Cardiac ventricle fibroblast (primary cell): ENCODE measurements at places on chromosomes 4 and X. TPM values are rescaled to one million over a fixed set of nuclear protein-coding genes. Genes with fewer than 3 reads are reported as not detected.

ALPK1 gene
- 7.5 and 8.5 TPM in 2 replicates for total RNA-seq

MBTPS2 gene
- 12.1 and 13.5 TPM in 2 replicates for total RNA-seq

TMSB15C gene
- 0.73 and 2.2 TPM in 2 replicates for total RNA-seq

AR gene
- total RNA-seq: 5.2 and 6.0 TPM in 2 replicates

DUX4 gene
- not detected in 2 replicates for total RNA-seq

SH3RF1 gene
- 20.6 and 23.8 TPM in 2 replicates for total RNA-seq

NSUN7 gene
- total RNA-seq: not detected in 2 replicates

STARD8 gene
- 0.98 and 1.7 TPM in 2 replicates for total RNA-seq

SMIM31 gene
- total RNA-seq: not detected in 2 replicates

TBC1D8B gene
- total RNA-seq: 9.2 and 10.0 TPM in 2 replicates

CPXCR1 gene
- total RNA-seq: not detected in 2 replicates

TCEAL9 gene
- 124 and 134 TPM in 2 replicates for total RNA-seq

INTU gene
- total RNA-seq: 1.0 and 2.5 TPM in 2 replicates

PITX2 gene
- total RNA-seq: not detected in 2 replicates

TIGD2 gene
- total RNA-seq: 2.9 and 3.4 TPM in 2 replicates

ASB9 gene
- 0.34 TPM in 1 of 2 replicates, not detected in the other for total RNA-seq

FAM236D gene
- total RNA-seq: not detected in 2 replicates

ZNF827 gene
- 3.1 and 12.3 TPM in 2 replicates for total RNA-seq

SEC24B gene
- total RNA-seq: 17.1 and 19.9 TPM in 2 replicates

GAGE1 gene
- total RNA-seq: not detected in 2 replicates

CXCL11 gene
- not detected in 2 replicates for total RNA-seq

CCKAR gene
- not detected in 2 replicates for total RNA-seq

PABPC1L2A gene
- total RNA-seq: not detected in 2 replicates

KDR gene
- 5.3 and 6.9 TPM in 2 replicates for total RNA-seq

NXT2 gene
- total RNA-seq: 5.8 and 7.2 TPM in 2 replicates

LRP2BP gene
- total RNA-seq: 0.37 and 1.1 TPM in 2 replicates

SCOC gene
- 38.1 and 44.8 TPM in 2 replicates for total RNA-seq

MAP7D2 gene
- total RNA-seq: 0.25 and 0.34 TPM in 2 replicates

SEPTIN6 gene
- 8.9 and 9.5 TPM in 2 replicates for total RNA-seq
